ENCODE measurements at places on chromosomes 7 and 10.

GRCh38 chr7:118148930-118149329 lies 35.0 kb upstream of the LSM8 start:
- DNase-seq: no peak

DNA sequence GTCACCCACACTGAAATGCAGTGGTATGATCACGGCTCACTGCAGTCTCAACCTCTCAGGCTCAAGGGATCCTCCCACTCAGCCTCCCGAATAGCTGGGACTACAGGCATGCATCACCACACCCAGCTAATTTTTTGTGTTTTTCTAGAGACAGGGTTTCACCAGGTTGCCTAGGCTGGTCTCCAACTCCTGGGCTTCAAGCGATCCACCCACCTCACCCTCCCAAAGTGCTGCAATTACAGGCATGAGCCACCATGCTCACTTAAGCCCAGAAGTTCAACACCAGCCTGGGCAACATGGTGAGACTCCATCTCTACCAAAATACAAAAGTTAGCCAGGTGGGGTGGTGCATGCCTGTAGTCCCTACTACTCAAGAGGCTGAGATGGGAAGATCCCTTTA lies 33.5 kb downstream of the GDI2 start:
- no peak for DNase-seq

DNA sequence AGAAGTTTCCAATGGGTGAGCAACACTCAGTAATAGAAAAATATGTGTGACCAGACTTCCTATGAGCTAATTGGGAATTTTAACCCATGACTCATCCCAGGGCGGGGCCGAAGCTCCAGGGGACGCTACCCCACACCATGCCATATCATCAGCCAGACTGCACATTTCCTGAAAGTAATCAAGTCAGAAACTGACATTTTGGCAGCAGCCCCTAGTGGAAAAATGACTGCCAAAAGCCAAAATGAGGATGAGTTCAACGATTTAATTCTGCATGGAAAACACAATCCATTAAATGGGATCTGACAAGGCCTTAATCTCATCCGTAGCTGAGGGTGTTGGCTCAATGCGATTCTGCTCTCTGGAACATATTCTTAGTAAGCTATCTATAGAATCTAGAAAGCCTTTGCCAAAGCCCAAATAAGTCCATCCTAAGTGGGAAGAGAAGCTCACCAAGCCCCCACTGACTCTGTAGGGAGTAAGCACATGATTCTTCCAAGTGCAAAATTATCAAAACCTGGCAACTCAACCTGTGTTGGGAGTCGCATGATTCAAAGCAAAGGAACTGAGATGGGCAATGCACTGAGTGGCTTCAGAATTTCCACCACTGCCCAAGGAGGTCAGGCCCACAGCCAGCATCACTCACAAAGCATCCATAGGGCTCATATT lies 93.1 kb upstream of the PDE1C start:
- DNase-seq: no peak

- no peak for DNase-seq
Observed at GRCh38 chr10:11612021-11613001, 861 bp upstream of the USP6NL start.

DNA sequence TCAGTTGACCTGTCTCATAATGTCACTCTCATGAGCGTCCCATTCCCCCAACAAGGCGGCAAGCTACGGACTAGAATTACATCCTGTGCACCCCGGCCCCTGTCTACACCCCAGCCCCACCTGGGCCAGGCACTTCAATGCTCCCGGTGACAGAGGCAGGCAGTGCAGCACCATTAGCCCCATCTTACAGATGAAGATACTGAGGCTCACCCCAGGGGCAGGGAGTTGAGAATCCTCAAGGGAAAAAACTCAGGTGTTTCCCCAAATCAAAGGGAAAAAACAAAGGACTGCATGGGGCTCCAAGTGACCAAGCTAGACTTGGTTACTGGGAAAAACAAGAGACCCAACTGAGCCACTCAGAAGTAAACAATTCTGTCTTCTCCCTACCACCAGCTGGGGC lies 4.5 kb downstream of the DLG5 start:
- no peak for DNase-seq

DNA sequence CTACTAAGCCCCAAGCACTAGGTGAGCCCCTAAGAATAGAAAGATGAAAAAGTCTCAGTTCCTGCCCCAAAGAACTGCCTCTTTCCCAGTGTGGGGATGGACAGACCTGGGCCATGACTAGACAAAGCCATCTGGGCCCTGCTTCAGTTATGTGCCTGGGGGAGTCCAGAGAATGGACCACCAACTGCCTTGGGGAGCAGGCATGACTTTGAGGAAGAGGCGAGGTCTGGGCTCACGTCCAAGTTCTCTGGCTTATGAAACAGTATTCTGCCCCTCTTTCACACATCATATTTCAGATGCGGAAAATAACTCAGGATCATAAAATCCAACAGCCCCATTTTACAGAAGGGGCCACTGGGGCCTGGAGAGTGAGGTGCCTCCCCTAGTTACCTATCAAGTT lies 80.3 kb downstream of the PLXNA4 start:
- DNase-seq: no peak

- no peak for DNase-seq
Observed at GRCh38 chr7:117405519-117405918, 21.8 kb downstream of the ASZ1 start.

- DNase-seq: no peak
Observed at GRCh38 chr10:29994811-29995210, 64.6 kb downstream of the JCAD start.

DNA sequence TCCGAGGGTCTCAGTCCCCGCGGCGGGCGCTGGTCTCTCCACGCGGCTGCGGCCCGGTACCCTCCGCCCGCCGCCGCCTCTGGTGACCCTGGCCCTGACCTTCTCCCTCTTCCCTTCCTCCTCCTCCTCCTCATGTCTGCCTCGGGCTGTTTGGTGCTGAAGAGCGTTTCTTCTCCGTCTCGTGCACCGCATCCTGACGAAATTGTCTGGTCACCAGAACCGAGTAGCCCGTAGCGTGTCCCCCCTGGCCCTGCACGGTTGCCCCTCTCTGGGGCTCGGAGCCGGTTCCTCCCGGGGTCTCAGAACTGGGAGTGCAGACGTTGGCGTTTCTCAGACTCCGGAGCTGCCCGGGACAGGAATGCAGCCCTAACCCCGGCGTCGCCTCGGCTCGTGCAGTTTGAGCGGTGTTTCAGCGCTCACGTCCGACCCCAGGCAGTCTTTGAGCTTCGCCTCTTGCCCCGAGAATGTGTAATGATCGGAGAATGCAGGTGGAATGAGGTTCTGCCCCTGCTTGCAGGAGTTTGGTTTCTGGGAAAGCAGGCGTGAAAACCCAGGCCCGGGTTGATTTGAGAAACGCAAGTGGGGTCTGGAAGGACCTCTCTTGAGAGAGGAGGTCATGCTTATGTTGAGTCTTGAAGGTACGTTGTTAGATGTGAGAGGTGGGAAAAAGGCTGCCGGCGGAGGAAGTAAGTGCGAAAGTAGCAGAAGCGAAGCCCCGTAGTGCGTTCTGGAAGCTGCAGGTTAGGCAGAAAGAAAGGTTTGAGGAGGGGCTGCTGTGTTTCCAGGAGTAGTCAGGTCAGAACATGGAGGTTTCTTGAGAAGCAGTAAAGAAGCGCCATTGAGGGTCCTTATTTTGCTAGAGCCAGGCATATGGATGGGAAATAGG lies 743 bp downstream of the RBM17 start:
- no peak for DNase-seq

DNA sequence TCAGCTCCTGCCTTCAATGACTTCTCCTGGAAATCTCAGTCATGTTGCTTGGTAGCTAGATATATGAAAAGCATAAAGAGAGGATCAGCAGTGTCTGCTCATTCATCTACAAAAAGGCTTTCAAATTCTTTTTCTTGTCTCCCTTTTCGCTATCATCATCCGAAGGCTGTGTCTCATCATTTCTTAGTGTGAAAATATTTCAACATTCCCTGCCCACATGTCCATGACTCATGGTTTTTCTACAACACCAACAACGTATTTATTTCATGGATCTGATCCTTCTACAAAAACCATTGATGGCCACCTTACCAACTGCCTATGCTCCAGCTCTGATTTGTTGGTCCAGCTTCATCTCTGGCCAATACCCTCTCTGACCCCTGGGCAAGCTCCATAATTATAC lies 472.5 kb upstream of the GHITM start:
- DNase-seq: no peak

DNA sequence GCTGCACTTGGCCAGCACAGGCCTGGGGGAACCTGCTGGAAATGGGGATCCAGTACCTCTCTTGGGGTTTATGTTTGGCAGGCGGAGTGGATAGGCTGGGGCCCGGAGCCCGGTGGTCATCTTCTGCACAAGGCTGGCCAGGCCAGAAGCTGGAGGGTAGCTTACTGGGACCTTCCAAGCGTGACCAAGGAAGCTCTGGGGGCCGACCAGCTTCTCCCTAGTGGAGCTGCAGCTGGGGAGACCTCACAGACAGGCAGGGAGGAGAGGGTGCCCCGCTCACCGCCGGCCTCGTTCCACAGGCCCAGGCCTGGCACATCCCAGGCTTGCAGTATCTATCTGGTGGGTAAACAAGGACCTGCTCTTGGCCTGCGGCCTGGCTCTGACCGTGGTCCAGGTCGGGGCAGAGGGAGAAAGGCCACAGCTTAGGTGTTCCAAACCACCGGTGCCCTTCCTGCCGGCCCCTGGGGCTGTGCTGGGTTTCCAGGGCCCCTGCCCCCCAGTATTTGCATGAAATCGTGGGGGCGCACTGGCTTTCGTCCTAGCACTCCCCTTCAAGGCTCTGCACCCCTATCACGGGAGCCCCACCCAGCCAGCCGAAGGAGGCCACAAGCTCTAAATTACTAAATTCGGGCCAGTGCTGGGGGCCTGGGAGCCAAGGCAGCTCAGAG lies 1.5 kb upstream of the ELFN1 start:
- no peak for DNase-seq

DNA sequence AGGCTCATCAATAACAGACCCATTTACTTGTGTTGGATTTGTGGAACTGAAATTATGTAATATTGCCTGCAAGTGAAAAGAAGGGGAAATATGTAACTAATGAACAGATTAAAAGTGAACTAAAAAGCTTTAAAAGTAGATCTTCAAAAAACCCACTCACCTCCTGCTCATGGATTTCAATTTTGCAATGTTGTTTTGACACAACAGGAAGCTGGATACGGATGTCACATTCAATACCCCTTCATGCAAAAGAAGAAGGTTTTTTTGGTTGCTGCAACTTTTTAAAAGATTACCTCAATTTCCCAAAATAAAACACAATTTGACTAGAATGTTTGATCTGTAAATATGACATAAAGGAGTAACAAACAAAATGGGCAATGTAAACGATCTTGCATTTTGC lies 3.3 kb downstream of the MKI67 start:
- DNase-seq: no peak

DNA sequence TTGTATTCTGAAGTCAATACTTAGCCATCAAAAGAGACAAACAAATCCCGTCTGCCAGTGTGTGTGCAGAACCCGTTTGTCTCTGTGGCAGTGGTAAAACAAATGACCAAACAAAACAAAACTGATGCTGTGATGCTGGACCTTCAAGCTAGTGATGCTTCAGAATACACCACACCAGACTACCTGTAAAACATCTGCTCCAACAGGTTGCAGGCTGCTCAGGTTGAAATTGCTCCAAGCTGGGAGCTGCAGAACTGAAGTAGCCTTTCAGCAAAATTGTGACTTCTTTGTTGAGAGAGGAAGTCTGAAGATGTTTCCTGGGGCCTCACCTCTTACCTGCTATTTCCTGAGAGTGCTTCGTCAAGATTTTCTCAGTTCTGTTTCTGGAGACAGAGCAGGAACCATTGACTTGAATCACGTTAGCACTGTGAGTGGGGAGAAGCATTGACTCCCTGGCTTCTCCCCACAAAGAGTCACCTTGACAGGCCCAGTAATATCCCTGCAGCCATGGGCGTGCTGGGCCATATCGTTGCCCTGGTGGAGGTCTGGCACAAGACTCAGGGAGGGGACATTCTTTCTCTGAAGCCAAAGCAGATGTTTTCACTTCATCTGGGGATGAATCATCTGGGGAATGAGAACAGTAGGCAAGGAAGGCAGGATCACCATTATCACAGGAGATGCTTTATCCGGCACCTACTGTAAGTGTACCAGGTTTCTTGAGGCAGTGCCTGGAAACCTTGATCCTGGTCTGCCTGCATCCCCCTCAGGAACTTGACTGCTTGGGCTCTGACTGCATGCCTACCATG lies 80.2 kb downstream of the RBM20 start:
- DNase-seq: no peak

DNA sequence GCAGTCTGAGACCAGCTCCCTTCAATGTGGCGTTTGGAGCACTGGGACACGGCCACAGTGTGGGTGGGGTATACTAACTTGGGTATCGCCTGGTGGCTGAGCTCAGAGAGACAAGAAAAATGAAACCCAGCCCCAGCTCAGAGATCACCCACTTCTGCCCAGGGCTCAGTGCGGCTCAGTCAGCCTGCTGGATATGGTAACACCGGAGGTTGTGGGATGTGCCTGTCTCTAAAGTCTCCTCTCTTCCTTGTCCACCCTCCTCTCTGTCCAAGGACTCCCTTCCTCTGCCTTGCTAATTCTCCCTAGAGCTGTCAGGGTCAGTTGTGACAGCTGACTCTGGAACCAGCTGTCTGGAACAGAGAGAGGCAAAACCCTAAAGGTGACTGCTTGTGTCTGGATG lies 149.1 kb downstream of the PTPN20 start:
- DNase-seq: no peak

GRCh38 chr7:34463830-34464229 lies 194.2 kb upstream of the NPSR1 start:
- no peak for DNase-seq

DNA sequence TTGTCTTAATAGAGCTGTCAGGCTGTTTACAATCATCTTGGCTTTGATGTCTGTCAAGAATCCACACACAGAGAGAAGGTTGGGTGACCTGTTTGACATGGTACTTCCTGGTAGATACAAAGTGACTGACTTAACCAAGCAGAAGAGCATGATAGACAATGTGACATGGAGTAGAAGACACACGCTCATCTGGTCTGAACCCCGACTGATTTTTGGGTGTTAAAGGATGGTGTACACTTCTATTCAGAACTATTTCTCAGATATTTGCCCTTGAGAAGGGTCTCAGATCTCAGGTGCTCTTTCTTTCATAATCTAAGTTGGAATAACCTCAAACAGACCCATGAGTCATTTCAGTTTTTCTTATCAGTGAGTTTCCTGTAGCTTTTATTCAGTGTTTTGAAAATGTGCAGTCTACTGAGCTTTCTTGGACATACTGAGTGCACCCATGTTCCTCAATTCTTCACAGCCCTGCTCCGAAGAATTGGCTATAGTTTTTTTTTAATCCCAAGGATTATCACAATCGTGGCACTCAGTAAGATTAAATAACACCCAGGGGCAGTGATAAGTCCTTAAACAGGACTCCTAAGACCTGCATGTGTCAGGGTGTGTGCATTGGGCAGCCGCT lies 46.4 kb upstream of the NXPH1 start:
- no peak for DNase-seq

- no peak for DNase-seq
Observed at GRCh38 chr7:152619027-152619739, 56.8 kb downstream of the XRCC2 start.

- DNase-seq: no peak
Observed at GRCh38 chr7:132596588-132596987, 20.3 kb upstream of the PLXNA4 start.
